ENCODE measurements at places on chromosomes 3 and 15. TPM values are rescaled to one million over a fixed set of nuclear protein-coding genes. Genes with fewer than 3 reads are reported as not detected.

ADAMTSL3 gene
- total RNA-seq = not detected

CDHR4 gene
- 0.08 TPM for total RNA-seq

KBTBD13 gene
- not detected for total RNA-seq

DNA sequence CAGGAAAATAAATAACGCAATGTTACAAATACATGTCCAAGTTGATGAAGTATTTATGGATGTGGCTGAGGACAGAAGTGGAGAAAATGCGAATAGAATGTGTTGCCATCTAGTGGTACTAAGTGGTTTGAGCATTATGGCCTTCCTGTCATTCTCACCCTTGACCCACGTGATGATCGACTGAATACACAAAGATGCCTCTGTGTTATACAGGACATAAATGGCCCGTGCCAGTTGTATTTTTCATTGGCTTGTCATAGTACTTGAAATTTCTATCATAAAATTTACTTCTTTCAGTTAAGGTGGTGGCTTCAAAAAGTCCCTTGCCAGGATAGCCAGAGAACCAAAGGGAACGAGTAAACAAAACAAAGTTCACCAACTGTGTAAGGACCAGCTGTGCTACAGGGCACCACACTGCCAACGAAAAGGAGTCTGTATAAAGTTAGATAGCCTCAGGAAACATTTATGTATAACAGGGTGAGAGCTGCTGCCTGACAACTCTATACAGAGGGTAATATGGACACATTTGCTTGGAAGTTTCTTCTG is 103.7 kb downstream of the MYH15 start:
- peaks cover 14% of the 10 kb centered on the region for H3K4me1 ChIP-seq
- peaks cover 5% of the 10 kb centered on the region for H3K27me3 ChIP-seq

- H3K4me3 ChIP-seq = peak overlapping the region; percentile 47
- no peaks in the 10 kb centered on the region for H3K36me3 ChIP-seq
- H3K4me1 ChIP-seq = peaks cover 27% of the 10 kb centered on the region
- peak overlapping the region; percentile 81 for H3K27ac ChIP-seq
These were observed 38.6 kb downstream of the CLEC3B start for GRCh38 chr3:45064512-45065372.

- peaks cover 1% of the 10 kb centered on the region for H3K4me1 ChIP-seq
- no peak overlapping the region for H3K4me3 ChIP-seq
- H3K27ac ChIP-seq = no peak overlapping the region
- peaks cover 3% of the 10 kb centered on the region for H3K27me3 ChIP-seq
These were observed 34.5 kb upstream of the TRPM1 start for GRCh38 chr15:31136016-31136415.

- no peaks in the 10 kb centered on the region for H3K36me3 ChIP-seq
- DNase-seq = no peak
- no peak overlapping the region for H3K4me3 ChIP-seq
- peaks cover 2% of the 10 kb centered on the region for H3K27me3 ChIP-seq
- no peaks in the 10 kb centered on the region for H3K4me1 ChIP-seq
These were observed 325.8 kb upstream of the CTNNB1 start for GRCh38 chr3:40873476-40873875.

GRCh38 chr3:42443292-42443691 is 32.9 kb upstream of the LYZL4 start:
- DNase-seq = no peak
- H3K36me3 ChIP-seq = no peaks in the 10 kb centered on the region
- H3K4me3 ChIP-seq = no peak overlapping the region
- no peaks in the 10 kb centered on the region for H3K4me1 ChIP-seq

DNA sequence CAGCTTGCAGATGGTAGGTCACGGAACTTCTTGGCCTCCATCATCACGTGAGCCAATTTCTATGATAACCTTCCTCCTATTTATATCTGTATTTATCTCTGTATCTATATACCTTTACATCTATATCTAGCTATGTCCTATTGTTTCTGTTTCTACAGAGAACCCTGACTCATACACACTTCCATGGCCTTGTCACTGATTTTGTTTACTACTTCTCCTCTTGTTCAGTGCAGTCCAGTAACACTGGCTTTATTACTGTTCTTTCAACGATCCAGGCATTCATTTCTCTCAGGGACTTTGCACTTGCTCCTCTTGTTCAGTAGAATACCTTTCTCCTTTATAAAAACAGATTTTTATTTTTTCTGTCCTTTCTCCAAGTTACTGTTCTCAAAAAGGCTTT is 937.0 kb upstream of the ALCAM start:
- no peak overlapping the region for H3K27ac ChIP-seq
- no peaks in the 10 kb centered on the region for H3K4me1 ChIP-seq
- DNase-seq = no peak
- H3K4me3 ChIP-seq = no peak overlapping the region
- no peaks in the 10 kb centered on the region for H3K27me3 ChIP-seq

GRCh38 chr15:59703979-59704796 is 15.1 kb upstream of the BNIP2 start:
- no peak overlapping the region for H3K4me3 ChIP-seq
- H3K27ac ChIP-seq = no peak overlapping the region
- no peaks in the 10 kb centered on the region for H3K36me3 ChIP-seq
- peaks cover 29% of the 10 kb centered on the region for H3K27me3 ChIP-seq
- DNase-seq = no peak

DNA sequence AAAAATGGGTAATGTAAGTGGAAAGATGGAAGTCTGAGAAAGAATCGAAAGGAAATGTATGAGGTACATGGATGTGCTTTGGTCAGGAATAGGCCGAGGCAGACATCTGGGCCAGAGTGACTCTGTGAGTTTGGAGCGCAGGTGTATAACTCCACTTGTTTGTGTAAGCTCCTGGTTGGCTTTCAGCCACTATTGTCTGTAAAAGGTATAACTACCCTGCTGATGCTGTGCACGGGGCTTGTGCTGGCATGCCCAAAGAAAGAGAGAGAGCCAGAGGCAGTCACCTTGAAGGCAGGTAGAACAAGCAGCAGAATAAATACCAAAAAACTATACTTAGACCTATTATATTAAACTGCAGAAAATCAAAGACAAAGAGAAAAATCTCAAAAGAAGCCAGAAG is 32.7 kb upstream of the CD96 start:
- no peaks in the 10 kb centered on the region for H3K36me3 ChIP-seq
- H3K27ac ChIP-seq = no peak overlapping the region
- H3K4me3 ChIP-seq = no peak overlapping the region
- DNase-seq = no peak
- no peaks in the 10 kb centered on the region for H3K4me1 ChIP-seq
- H3K27me3 ChIP-seq = no peaks in the 10 kb centered on the region

DNA sequence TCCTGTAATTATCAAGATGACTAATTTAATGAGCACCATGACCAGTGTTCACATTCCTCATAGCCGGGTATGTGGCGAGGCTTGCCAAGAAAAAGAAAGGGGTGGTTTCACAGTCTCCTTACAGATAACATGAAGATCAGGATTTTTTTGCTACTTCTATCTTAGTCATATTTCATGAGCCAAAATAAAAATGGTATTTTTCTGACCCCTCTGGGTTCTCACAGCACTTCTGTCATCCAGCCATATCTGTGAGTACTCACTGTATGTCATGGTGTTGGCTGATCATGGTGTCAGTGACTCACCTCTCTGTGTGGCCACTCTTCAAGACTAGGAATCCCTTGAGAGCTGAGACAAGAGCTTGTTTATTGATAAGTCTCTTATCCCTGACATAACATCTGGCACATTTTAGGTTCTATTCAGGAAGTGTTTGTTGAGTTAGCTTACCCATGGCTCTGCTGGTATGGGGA is 130.5 kb upstream of the LMCD1 start:
- H3K36me3 ChIP-seq = no peaks in the 10 kb centered on the region
- DNase-seq = no peak
- no peaks in the 10 kb centered on the region for H3K4me1 ChIP-seq
- no peak overlapping the region for H3K4me3 ChIP-seq
- no peak overlapping the region for H3K27ac ChIP-seq

GRCh38 chr3:102887431-102887830 is 452.6 kb downstream of the ZPLD1 start:
- DNase-seq = no peak
- no peaks in the 10 kb centered on the region for H3K36me3 ChIP-seq
- no peaks in the 10 kb centered on the region for H3K4me1 ChIP-seq
- H3K27me3 ChIP-seq = no peaks in the 10 kb centered on the region

DNA sequence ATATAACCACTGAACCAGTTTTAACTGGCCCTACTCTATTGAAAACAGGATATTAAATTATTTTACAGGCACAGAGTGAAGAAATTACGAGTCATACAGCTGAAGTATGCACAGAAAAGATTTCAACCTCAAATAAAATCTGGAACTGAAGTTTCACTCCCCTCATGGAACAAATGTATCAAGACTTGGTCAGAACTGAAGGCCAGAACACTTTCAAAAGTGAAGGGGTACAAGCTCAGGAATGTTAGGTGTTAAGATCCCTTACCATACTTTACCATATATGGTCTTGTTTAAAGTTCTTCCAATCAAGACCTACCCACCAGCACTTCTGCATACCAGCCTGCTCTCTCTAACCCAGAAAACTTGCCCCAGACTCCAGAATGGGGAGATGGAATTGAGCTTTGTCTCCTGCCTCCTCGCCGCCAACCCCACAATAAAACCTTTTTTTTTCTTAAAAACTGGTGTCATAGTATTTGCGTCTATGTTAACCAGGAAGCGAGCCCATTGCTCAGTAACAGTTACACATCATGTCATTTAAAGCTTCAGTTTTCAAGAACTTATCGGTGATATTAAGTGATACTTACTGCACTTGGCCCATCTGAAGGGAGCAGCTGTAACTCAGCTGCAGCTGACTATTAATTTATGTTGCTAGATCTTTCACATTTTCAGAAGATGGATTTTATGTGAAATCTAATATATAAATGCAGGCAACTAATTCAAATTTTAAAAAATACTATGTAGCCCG is 59.9 kb downstream of the OXSM start:
- no peaks in the 10 kb centered on the region for H3K36me3 ChIP-seq
- H3K27me3 ChIP-seq = no peaks in the 10 kb centered on the region
- no peaks in the 10 kb centered on the region for H3K4me1 ChIP-seq
- no peak for DNase-seq
- no peak overlapping the region for H3K4me3 ChIP-seq

- H3K4me1 ChIP-seq = peaks cover 15% of the 10 kb centered on the region
- DNase-seq = no peak
- peaks cover 17% of the 10 kb centered on the region for H3K27me3 ChIP-seq
- no peak overlapping the region for H3K4me3 ChIP-seq
- H3K27ac ChIP-seq = no peak overlapping the region
- H3K36me3 ChIP-seq = no peaks in the 10 kb centered on the region
These were observed 22.5 kb downstream of the TRIM71 start for GRCh38 chr3:32840086-32840841.

GRCh38 chr3:25834346-25834745 is 44.5 kb downstream of the OXSM start:
- no peak for DNase-seq
- no peaks in the 10 kb centered on the region for H3K36me3 ChIP-seq
- H3K27ac ChIP-seq = no peak overlapping the region
- H3K4me3 ChIP-seq = no peak overlapping the region
- H3K4me1 ChIP-seq = peaks cover 8% of the 10 kb centered on the region

DNA sequence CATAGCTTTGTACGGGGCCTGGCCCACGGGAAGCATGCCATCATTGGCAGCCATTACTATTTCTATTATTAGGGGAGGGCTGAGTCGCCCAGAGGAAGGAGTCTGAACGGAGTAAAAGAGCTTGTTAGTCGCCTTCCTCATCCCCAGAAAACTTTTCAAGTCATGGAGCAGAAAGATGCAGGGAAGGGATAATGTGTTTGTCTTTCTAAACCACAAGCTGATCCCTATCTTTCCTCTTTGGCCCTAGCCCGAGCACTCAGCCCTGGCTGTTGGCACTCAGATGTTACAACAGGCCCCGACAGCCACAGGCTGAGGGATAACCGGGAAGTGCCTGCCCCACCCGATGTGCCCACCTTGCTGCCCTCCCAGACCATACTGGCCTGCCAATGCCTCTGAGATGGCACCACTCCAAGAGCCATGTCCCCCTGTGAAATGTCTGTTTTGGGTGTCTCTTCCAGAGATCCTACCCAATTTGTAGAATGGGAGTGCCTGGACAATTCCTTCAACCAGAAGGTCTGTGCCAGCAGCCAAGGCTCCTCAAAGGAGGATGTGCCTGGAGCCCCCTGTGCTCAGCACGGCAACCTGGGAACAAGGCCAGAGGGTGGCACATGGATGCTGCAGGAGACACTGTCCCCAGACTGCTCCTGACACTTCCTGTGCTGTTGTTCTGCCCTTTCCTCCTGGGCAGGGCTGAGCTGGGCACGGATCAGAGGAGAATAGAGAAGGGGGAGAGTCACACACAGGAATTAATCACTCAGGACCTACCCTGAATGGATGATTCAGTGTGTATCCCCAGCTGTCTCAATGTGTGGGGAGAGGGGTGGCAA is 10.8 kb downstream of the PAK6 start:
- no peak overlapping the region for H3K27ac ChIP-seq
- H3K4me1 ChIP-seq = peaks cover 7% of the 10 kb centered on the region
- DNase-seq = no peak
- H3K4me3 ChIP-seq = no peak overlapping the region
- H3K27me3 ChIP-seq = peaks cover 37% of the 10 kb centered on the region
- no peaks in the 10 kb centered on the region for H3K36me3 ChIP-seq

All from activated CD4-positive, alpha-beta T cell treated with anti-CD3 and anti-CD28 coated beads, Interleukin-2, amount 10 ng/mL, durations not matched to agents 7 days and 5 days (primary cell).